H9 (cell line): ENCODE measurements at places on chromosomes 3 and 15. TPM values are rescaled to one million over a fixed set of nuclear protein-coding genes. Genes with fewer than 3 reads are reported as not detected.
A peak's percentile ranks its signal among the peaks of the same experiment; 100 is the strongest.

GRCh38 chr3:123376451-123377242 lies 72.2 kb downstream of the ADCY5 start:
- H3K4me1 ChIP-seq: no peaks in the 10 kb centered on the region
- no peaks in the 10 kb centered on the region for H3K27me3 ChIP-seq
- H3K36me3 ChIP-seq: no peaks in the 10 kb centered on the region
- no peak for DNase-seq
- H3K27ac ChIP-seq: no peak overlapping the region

DNA sequence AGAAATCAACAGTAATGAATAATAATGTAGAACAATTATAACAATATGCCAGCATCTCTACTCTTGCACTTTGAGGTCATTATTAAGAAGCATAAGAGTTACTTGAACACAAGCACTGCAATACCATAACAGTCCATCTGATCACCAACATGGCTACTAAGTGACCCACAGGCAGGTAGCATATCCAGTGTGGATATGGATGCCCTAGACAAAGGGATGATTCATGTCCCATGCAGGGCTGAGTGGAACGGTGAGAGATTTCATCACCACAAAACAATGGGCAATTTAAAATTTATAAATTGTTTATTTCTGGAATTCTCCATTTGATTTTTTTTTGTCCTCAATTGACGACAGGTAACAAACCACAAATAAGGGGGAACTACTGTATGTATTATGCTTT lies 107.7 kb upstream of the TSC22D2 start:
- H3K27me3 ChIP-seq: no peaks in the 10 kb centered on the region
- no peak for DNase-seq
- H3K27ac ChIP-seq: no peak overlapping the region

DNA sequence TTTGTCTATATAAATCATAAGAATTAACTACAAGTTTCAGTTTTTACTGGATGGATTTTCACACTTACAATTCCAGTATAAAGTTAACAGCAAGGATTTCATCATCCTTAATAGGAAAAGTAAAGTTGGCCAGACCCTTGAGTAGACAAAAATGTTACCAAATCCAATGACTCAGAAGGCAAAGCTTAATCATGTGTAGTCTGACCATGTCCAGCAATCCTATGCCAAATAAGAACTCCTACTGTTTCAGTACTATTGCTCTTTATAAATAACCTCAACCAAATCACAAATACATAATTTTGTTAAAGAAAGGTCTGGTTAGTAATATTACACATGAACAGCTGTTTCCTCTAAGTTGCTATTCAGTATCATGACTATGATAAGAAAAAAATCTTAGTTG lies 35.0 kb downstream of the PLOD2 start:
- H3K27ac ChIP-seq: no peak overlapping the region
- no peak for DNase-seq
- H3K36me3 ChIP-seq: peaks cover 6% of the 10 kb centered on the region
- H3K27me3 ChIP-seq: no peaks in the 10 kb centered on the region
- H3K4me1 ChIP-seq: no peaks in the 10 kb centered on the region

GRCh38 chr3:38740537-38740936 lies 75.5 kb downstream of the SCN10A start:
- no peaks in the 10 kb centered on the region for H3K36me3 ChIP-seq
- no peak overlapping the region for H3K27ac ChIP-seq
- no peak for DNase-seq
- H3K4me1 ChIP-seq: no peaks in the 10 kb centered on the region
- H3K27me3 ChIP-seq: no peaks in the 10 kb centered on the region
- H3K4me3 ChIP-seq: no peak overlapping the region

- no peak overlapping the region for H3K27ac ChIP-seq
- DNase-seq: no peak
- H3K36me3 ChIP-seq: no peaks in the 10 kb centered on the region
Observed at GRCh38 chr15:99749386-99749785, 16.1 kb upstream of the LYSMD4 start.

DNA sequence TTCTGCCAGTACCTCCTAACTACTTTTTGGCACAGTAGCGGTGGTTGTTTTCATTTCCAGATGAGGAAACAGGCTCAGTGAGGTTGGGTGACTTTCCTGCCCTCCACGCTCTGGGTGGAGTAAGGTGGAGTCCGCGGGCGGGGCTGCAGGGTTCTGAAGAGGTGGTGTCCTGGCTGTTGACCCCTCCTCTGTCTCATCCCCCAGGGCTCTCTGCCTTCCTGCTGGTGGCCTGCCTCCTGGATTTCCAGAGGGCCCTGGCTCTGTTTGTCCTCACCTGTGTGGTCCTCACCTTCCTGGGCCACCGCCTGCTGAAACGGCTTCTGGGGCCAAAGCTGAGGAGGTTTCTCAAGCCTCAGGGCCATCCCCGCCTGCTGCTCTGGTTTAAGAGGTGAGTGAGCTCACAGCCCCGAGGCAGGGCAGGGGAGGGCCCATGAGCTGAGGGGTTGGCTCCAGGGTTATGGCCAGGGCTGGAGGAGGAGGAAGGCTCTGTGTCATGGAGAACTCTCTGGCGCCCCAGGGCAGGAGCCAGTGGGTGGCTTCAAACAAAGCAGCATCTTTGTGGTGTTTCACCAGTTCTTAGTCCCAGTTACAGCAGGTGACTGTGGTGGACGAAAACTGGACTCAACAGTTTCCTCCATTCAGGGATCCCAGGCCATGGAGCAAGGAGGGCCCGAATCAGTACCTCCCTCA lies 10.4 kb downstream of the SLC28A1 start:
- no peak for DNase-seq
- H3K27me3 ChIP-seq: no peaks in the 10 kb centered on the region
- H3K36me3 ChIP-seq: no peaks in the 10 kb centered on the region
- no peak overlapping the region for H3K27ac ChIP-seq
- no peak overlapping the region for H3K4me3 ChIP-seq

- no peaks in the 10 kb centered on the region for H3K27me3 ChIP-seq
- DNase-seq: no peak
- H3K36me3 ChIP-seq: no peaks in the 10 kb centered on the region
- H3K4me3 ChIP-seq: no peak overlapping the region
Observed at GRCh38 chr3:82353306-82354171, 592.1 kb upstream of the GBE1 start.

DNA sequence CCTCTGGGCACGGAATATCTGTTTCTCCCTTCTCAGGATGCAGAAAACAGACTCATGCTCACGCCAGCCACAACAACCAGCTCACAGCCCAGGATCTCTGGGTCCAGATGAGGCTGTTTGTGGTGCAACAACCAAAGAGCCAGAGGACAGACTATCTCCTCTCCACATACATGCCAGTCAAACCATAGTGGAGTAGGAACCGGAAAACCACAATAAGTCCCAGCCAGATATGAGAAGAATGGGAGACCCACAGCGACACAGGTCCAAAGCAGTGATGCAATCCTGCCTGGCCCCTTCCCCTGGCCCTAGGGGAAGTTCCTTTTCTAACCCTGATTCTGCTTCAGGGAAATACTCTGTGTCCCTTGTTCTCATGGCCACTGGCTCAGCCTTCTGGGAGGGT lies 27.6 kb downstream of the MEX3B start:
- no peak for DNase-seq
- no peaks in the 10 kb centered on the region for H3K27me3 ChIP-seq
- no peak overlapping the region for H3K4me3 ChIP-seq
- H3K4me1 ChIP-seq: 0 out of 2 replicates have a peak, but pooled peaks cover 7% of the 10 kb centered on the region

GRCh38 chr15:100781061-100781960 lies 98.3 kb upstream of the ALDH1A3 start:
- H3K27me3 ChIP-seq: no peaks in the 10 kb centered on the region
- no peak overlapping the region for H3K27ac ChIP-seq
- H3K4me1 ChIP-seq: no peaks in the 10 kb centered on the region; the same call in 1 of the 2 replicates
- H3K4me3 ChIP-seq: no peak overlapping the region
- H3K36me3 ChIP-seq: peaks cover 4% of the 10 kb centered on the region; the same call in 1 of the 2 replicates

- H3K27me3 ChIP-seq: no peaks in the 10 kb centered on the region
- DNase-seq: no peak
- no peaks in the 10 kb centered on the region for H3K4me1 ChIP-seq
- no peak overlapping the region for H3K27ac ChIP-seq
- no peaks in the 10 kb centered on the region for H3K36me3 ChIP-seq
Observed at GRCh38 chr15:86855307-86856291, 775.9 kb downstream of the AGBL1 start.

- peak; percentile 86 for DNase-seq
- H3K36me3 ChIP-seq: no peaks in the 10 kb centered on the region
- H3K4me1 ChIP-seq: no peaks in the 10 kb centered on the region
- H3K4me3 ChIP-seq: no peak overlapping the region
- no peak overlapping the region for H3K27ac ChIP-seq
Observed at GRCh38 chr15:31200735-31201151, 99.2 kb upstream of the TRPM1 start.

DNA sequence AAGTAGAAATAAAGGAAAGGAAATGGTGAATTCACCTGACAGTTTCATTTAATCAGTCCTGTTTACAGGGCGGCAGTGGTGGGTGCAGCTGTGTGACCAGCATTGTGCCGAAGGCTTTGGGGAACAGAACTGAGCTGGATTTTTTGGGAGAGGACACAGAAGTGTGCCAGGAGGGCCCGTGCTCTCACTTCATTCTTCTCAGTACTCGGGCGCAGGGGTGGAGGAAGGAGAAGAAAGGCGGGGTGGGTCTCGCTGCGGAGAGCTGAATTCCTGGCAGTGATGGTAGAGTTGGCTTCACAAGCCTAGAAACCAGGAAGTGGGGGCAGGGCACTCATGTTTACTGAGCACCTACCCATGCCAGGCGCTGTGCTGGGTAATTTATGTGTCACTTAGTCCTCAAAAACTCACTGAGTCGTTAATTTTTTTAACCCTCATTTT lies 64.6 kb downstream of the CRTC3 start:
- DNase-seq: no peak
- no peak overlapping the region for H3K4me3 ChIP-seq
- H3K36me3 ChIP-seq: no peaks in the 10 kb centered on the region
- no peak overlapping the region for H3K27ac ChIP-seq

DNA sequence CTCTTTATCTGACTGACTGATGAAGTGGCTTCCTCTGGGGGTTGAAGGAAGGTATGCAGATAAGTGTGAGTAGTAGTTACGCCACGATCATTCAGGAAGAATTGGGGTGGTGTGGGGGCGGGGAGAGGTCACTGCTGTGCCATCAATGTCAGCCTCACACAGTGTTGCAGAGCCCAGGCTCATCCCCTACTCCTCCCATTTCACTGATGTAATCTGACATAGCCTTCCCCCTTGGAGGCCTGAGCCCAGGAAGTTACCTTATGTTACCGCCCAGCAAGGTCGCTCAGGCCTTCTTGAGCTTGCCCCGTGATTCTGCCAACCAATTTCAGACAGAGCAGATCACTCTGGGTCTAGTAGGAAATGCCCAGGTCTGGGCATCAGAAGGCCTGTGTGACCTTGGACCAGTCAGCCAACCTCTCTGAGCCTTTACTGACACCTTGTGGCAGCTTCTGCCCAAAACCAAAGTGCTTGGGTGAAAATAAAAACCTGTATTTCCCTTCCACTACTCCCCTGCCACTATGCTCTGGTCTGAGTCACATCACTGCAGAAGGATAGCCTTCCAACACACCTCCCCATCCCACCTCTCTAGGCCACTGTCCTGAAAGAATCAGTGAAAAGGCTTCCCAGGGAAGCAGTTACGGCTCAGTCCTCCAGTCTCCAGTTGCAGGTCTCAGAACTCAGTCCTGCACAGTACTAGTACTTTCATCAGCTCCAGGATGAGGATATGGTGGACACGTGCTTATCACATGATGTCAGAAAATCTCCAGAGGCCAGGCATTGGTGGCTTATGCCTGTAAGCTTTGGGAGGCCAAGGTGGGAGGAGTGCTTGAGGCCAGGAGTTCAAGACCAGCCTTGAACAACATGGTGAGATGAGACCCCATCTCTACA lies 28.1 kb upstream of the INSYN1 start:
- H3K27ac ChIP-seq: no peak overlapping the region
- peak; percentile 56 for DNase-seq
- peaks cover 3% of the 10 kb centered on the region; the same call in 1 of the 2 replicates for H3K4me1 ChIP-seq
- no peak overlapping the region for H3K4me3 ChIP-seq
- H3K27me3 ChIP-seq: no peaks in the 10 kb centered on the region

- H3K4me3 ChIP-seq: no peak overlapping the region; the same call in 2 of the 3 replicates
- no peaks in the 10 kb centered on the region for H3K27me3 ChIP-seq
- no peak for DNase-seq
Observed at GRCh38 chr15:69532066-69532465, 79.4 kb downstream of the RPLP1 start.

GRCh38 chr3:24490151-24490550 lies 4.5 kb downstream of the THRB start:
- H3K4me1 ChIP-seq: no peaks in the 10 kb centered on the region
- DNase-seq: no peak
- H3K36me3 ChIP-seq: no peaks in the 10 kb centered on the region
- H3K27ac ChIP-seq: no peak overlapping the region

GRCh38 chr3:30550246-30550645 lies 56.2 kb upstream of the TGFBR2 start:
- H3K4me3 ChIP-seq: no peak overlapping the region
- H3K36me3 ChIP-seq: peaks cover 12% of the 10 kb centered on the region
- no peaks in the 10 kb centered on the region for H3K27me3 ChIP-seq
- H3K4me1 ChIP-seq: peaks cover 12% of the 10 kb centered on the region; the same call in 1 of the 2 replicates
- peak overlapping the region; percentile 95 for H3K27ac ChIP-seq

DNA sequence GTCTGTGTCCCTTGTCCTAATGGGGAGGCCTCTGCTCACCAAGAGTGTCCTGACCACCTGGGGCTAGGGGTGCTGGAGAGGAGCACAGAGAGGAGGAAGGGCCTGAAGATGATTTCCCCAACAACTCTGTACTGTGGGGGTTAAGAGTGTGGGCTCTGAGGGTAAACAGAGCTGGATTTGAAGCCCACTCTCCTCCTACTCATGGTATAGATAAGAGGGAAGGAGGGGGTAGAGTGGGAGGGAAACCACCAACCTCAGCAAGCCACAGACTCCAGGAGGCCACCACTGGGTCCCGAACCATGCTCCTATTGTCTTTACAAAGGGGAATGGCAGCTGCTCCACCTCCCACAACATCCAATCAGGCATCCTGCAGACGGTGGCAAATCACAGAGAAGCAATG lies 103.6 kb upstream of the RNU6-1 start:
- no peaks in the 10 kb centered on the region; the same call in 2 of the 3 replicates for H3K36me3 ChIP-seq
- no peak overlapping the region for H3K27ac ChIP-seq
- H3K4me1 ChIP-seq: no peaks in the 10 kb centered on the region
- no peak for DNase-seq
- no peak overlapping the region for H3K4me3 ChIP-seq

GRCh38 chr15:78982736-78983135 lies 37.9 kb upstream of the CTSH start:
- no peaks in the 10 kb centered on the region for H3K4me1 ChIP-seq
- no peak overlapping the region for H3K27ac ChIP-seq
- H3K27me3 ChIP-seq: no peaks in the 10 kb centered on the region
- DNase-seq: no peak
- H3K4me3 ChIP-seq: no peak overlapping the region

SAMD7 gene
- not detected in 2 replicates for total RNA-seq

AMT gene
- total RNA-seq: 38.8 and 41.2 TPM in 2 replicates

IGSF10 gene
- 0.13 and 0.20 TPM in 2 replicates for total RNA-seq

POC1A gene
- total RNA-seq: 29.0 and 29.3 TPM in 2 replicates

ZMYND10 gene
- 0.61 and 1.4 TPM in 2 replicates for total RNA-seq

CIP2A gene
- 34.2 and 38.8 TPM in 2 replicates for total RNA-seq

DISP2 gene
- total RNA-seq: 0.59 and 1.3 TPM in 2 replicates

ZIC1 gene
- not detected in 2 replicates for total RNA-seq

MAP1A gene
- 2.5 TPM in 2 replicates for total RNA-seq

PROS1 gene
- 1.0 and 1.3 TPM in 2 replicates for total RNA-seq

SLC6A11 gene
- 1.5 and 1.9 TPM in 2 replicates for total RNA-seq

TM4SF1 gene
- 1.2 and 2.2 TPM in 2 replicates for total RNA-seq

GOLGA8J gene
- total RNA-seq: not detected in 2 replicates

EXD1 gene
- not detected in 2 replicates for total RNA-seq

MOBP gene
- 0.13 TPM in 1 of 2 replicates, not detected in the other for total RNA-seq

GHRL gene
- total RNA-seq: 1.3 TPM in 1 of 2 replicates, not detected in the other

C3orf52 gene
- total RNA-seq: 11.1 and 11.2 TPM in 2 replicates

PRR20G gene
- 0.26 and 0.35 TPM in 2 replicates for total RNA-seq
